ENCODE measurements at places on chromosomes 11 and 22.

GRCh38 chr22:32583074-32583682, 108.6 kb downstream of the FBXO7 start:
- DNase-seq: no peak

- no peak for DNase-seq
These were observed 2.4 kb upstream of the SCARF2 start for GRCh38 chr22:20439928-20440575.

DNA sequence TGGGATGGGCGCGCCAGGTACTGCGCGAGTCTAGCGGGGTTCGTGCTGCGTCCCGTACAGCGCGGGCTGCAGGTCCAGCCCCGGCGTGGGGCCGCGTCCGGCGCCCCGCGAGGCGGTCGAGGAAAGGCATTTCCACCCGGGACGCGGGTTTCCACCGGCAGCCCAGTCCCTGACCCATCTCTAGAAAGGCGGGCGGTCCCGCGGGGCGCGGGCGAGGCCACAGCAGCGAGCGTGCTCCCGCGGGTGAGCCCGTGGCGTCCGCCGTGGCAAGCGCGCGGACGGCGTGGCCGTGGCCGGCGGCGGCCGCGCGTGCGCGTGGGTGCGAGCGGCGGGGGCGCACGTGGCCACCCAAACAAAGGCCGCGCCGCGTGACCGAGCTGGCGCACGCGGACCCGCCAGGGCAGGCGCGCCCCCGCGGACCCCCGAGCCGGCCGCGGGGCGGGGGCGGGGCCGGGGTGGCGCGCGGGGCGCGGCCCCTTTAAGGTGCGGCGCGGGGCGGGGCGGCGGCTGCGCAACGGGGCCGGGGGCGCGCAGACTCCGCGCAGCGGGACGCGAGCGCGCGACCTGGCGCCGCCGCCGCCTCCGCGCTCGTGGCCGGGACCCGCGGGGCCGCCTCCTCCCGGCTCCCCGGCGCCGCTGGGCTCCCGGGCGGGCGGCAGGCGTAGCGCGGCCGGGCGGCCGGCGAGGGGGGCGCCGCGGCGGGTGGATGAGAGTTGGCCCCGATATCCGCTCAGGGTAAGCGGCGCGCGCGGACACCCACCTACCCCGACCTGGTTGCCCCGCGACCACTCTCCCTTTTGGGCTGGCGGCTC, 39.3 kb upstream of the CELSR1 start:
- DNase-seq: no peak

GRCh38 chr11:123475469-123475868, 45.4 kb downstream of the GRAMD1B start:
- DNase-seq: no peak

DNA sequence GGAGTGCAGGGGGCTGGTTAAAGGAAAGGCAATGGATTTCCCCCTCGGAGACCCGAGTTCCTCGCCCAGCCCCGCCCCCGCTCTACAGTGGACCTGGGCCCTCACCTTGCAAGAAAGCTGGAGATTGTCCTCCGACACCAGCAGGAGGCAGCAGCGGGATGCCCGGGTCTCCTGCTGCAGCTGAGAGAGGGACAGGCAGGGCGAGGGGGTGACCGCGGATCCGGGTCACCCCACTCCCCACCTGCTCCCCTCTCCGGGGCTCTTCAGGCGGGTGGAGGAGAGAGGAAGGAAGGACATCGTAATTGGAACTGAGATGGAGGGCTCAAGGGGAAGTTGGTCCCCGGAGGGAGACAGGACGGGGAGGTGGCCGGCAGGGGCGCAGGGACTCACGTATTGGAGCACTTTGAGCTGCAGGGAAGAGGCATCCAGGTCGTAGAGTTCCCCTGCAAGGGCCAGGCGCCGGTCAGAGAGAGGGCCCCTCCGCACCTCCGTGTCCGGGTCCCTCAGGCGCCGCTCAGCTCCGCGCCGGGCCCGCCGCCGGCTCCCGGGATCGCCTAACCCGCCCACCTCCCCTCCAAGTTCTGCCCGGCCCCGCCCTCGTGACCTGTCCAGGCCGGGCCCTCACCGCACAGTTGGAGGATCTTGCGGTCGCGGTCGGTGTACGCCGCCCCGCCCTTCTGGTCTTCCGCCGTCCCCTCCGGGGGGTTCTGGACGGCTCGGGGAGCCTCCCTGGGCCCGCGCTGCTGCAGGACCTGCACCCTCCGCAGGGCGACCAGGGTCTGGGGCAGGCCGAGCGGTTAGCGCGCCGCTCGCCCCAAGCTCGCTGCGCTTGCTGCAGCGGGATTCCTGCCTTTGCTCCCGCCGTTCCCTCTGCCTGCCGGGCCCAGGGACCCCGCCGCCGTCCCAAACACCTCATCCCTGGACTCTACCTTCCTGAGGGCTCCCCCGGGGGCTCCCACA, 84.1 kb downstream of the PDE2A start:
- DNase-seq: peak; percentile 5

DNA sequence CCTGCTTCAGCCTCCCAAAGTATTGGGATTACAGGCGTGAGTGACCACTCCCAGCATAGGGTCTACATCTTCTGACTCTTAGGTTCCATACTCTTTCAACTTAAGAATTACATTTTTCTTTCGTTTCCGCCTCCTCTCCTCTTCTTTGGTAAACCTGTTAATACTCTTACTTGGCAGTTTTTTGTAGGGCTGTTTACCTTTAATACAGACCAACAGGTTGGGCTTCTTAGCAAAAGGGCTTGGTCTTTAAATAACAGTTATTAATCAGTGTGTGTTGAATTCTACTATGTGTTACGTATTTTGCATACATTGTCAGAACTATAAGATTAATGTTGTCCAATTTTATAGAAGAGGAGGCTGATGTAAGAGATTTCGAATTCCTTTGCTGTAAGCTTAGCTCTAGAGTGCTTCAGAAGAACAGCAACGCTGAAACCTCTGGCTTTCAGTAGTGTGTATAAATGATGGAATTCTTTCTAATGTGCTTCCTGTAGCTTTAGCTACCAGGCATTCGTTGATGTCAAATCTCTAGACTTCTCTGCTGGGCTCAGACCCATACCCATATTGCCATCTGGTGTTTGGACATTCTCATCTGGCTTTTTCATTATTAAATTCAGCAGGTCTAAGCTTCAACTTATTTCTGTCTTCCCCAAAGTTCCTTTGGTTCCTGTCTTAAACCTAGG, 3.1 kb downstream of the FDX1 start:
- peak; percentile 16 for DNase-seq

Data from NCI-H510A treated with DMSO at 0.1 percent for 48 hours (cell line).